A549 treated with DMSO at 1 μM for 4 hours (cell line): ENCODE measurements at places on chromosomes 11 and 22. TPM values are rescaled to one million over a fixed set of nuclear protein-coding genes. Genes with fewer than 3 reads are reported as not detected.

Gene PATL1
- 43.8 to 49.6 TPM (median 48.8 TPM) in 5 replicates for total RNA-seq

Gene LRP4
- total RNA-seq = 8.2 to 8.8 TPM (median 8.3 TPM) in 5 replicates

Gene SAA2
- total RNA-seq = not detected in 5 replicates

Gene APOL4
- total RNA-seq = 0.09 TPM in 1 of 5 replicates, not detected in the others

Gene FGF4
- total RNA-seq = not detected in 5 replicates

Gene JHY
- total RNA-seq = 2.7 to 4.1 TPM (median 4.0 TPM) in 5 replicates

Gene CENPM
- 31.5 to 39.1 TPM (median 36.7 TPM) in 5 replicates for total RNA-seq

Gene CRYBB3
- not detected in 5 replicates for total RNA-seq

Gene DKK3
- 10.7 to 15.7 TPM (median 13.4 TPM) in 5 replicates for total RNA-seq

Gene NPTXR
- 11.7 to 16.4 TPM (median 13.2 TPM) in 5 replicates for total RNA-seq

Gene NOX4
- total RNA-seq = not detected in 5 replicates

Gene PRRG4
- total RNA-seq = 0.47 to 0.76 TPM (median 0.62 TPM) in 5 replicates

Gene CRACR2B
- total RNA-seq = 3.1 to 4.7 TPM (median 3.6 TPM) in 5 replicates

Gene CDC42EP2
- total RNA-seq = 14.5 to 16.5 TPM (median 14.8 TPM) in 5 replicates

Gene MAJIN
- not detected in 5 replicates for total RNA-seq

Gene MRGPRE
- total RNA-seq = 0.06 to 0.21 TPM (median 0.10 TPM) in 5 replicates

Gene OR5A1
- total RNA-seq = not detected in 5 replicates

Gene TCP11L1
- total RNA-seq = 15.8 to 24.5 TPM (median 20.9 TPM) in 5 replicates

Gene CHID1
- 74.3 to 81.3 TPM (median 76.0 TPM) in 5 replicates for total RNA-seq

Gene PGA5
- total RNA-seq = 0.10 TPM in 1 of 5 replicates, not detected in the others

Gene LUZP2
- total RNA-seq = not detected in 5 replicates

Gene FOLR2
- not detected in 5 replicates for total RNA-seq

Gene RTN4RL2
- total RNA-seq = 75.3 to 131 TPM (median 110 TPM) in 5 replicates

Gene HYOU1
- 46.0 to 54.7 TPM (median 51.4 TPM) in 5 replicates for total RNA-seq

Gene LARGE2
- 1.5 to 3.4 TPM (median 2.5 TPM) in 5 replicates for total RNA-seq

Gene UPK3A
- not detected in 5 replicates for total RNA-seq

Gene HSPA8
- 1,511 to 1,960 TPM (median 1,776 TPM) in 5 replicates for total RNA-seq

Gene PRODH
- 0.11 to 0.71 TPM (median 0.44 TPM) in 5 replicates for total RNA-seq

Gene ZBED5
- 30.5 to 43.0 TPM (median 38.2 TPM) in 5 replicates for total RNA-seq

Gene CCDC188
- total RNA-seq = not detected in 5 replicates

Gene BACE1
- 8.0 to 10.6 TPM (median 8.9 TPM) in 5 replicates for total RNA-seq

Gene CRYBB1
- not detected in 5 replicates for total RNA-seq

Gene ANO5
- 1.5 to 2.5 TPM (median 2.0 TPM) in 5 replicates for total RNA-seq

Gene PRR33
- not detected in 5 replicates for total RNA-seq

Gene OR6A2
- total RNA-seq = not detected in 5 replicates

Gene SLC22A6
- total RNA-seq = not detected in 5 replicates

Gene SCARF2
- total RNA-seq = 0.54 to 1.1 TPM (median 0.92 TPM) in 5 replicates

Gene ALDH3B1
- 117 to 131 TPM (median 121 TPM) in 5 replicates for total RNA-seq
